ENCODE measurements at places on chromosomes 3 and 15. TPM values are rescaled to one million over a fixed set of nuclear protein-coding genes. Genes with fewer than 3 reads are reported as not detected.

- DNase-seq: peak; percentile 43
Measured at GRCh38 chr3:38960953-38961622, 90.7 kb downstream of the SCN11A start.

DNA sequence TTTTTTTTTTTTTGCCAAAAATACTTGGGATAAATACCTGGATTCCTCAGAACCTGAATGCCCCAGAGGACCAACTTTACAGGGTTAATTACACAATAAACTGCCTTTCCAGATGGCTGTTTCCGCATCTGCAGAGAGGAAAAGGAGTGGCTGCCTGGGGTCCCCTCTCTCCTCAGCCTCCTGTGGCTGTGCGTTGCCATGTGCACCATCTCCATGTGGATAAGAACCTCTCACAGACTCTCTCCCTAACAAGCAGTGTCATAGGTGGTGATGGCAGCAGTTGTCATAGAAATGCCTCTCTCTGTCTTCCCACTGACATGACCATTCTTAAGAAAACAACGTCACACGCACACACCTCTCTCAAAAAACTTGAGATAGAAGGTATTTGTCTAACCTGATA lies 179.4 kb downstream of the RPLP1 start:
- no peak for DNase-seq

DNA sequence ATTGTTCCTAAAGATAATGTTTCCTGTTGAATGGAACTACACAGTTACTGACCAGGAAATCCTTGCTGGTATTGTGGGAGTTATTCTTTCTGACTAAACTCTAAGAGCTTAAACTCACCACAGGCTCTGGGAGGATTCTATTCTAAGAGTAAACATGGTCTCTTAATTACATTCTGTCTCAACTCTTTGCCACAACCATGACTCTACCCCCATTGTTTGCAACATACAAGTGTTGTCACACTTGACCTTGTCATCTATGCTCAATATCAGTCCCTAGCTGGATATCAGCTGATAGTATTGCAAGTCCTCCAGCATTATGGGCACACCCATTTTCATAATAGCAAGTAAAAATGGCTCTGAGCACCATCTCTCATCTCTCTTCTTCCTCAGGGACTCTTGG lies 29.6 kb upstream of the SECISBP2L start:
- DNase-seq: no peak

GRIP2 gene
- 0.22 TPM for total RNA-seq

DLL4 gene
- total RNA-seq: 10.5 TPM

CLDN1 gene
- 6.0 TPM for total RNA-seq

- no peak for DNase-seq
Measured at GRCh38 chr3:131242201-131242600, 139.4 kb upstream of the NUDT16 start.

- no peak for DNase-seq
Measured at GRCh38 chr3:184693011-184693975, 18.6 kb downstream of the MAGEF1 start.

- DNase-seq: no peak
Measured at GRCh38 chr3:85074003-85074402, 115.2 kb downstream of the CADM2 start.

TRH gene
- total RNA-seq: not detected

GRCh38 chr15:73273181-73274002 lies 95.4 kb downstream of the HCN4 start:
- DNase-seq: peak; percentile 70

HOMER2 gene
- total RNA-seq: 89.1 TPM

DNA sequence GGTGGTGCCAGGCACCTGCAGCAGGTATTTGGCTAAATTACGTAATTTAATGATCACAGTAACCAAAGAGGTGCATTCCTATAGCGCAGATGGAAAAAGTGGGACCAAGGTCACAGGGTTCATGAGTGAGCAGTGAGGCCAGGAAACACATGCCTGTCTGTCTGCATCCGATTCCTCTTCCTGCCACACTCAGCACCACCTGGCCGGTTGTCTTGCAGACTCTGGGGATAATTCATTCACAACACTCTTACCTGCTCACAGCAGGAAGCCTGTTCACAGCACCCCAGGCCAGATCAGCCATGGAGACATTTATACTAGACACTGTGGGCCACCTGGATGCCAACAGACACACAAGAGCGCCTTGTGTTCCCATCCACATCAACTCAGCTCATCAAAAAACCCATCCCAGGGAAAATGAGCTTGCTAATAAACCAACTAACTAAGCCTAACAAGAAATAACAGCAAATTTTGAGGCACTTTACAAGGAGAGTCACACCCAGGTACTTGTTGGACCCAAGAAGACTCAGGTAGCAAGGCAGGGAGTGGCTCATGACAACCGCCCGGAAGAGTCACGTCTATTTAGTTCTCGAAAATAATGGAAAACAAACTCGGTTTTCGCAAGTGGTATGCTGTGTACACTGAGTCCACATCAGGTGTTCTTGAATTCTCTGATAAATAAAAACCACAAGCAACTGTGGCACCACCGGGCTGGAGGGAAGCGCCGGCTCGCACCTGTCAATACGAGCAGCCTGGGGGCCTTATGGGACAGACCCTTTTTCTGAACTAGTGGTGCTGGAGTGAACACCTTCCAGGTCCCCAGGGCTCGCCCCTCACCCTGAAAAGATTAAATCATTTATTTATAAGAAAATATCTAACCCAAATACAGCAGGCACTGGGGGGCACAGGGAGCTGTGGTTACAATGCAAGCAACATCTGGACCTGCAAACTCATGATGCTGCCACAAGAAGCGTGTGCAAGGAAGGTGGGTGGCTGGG lies 40.5 kb downstream of the FAM174B start:
- no peak for DNase-seq

GRCh38 chr3:116630494-116630893 lies 79.1 kb upstream of the TUSC7 start:
- DNase-seq: no peak

SNTN gene
- total RNA-seq: not detected

SEMA7A gene
- total RNA-seq: 2.0 TPM

- DNase-seq: no peak
Measured at GRCh38 chr3:25151903-25152295, 276.2 kb upstream of the RARB start.

DNA sequence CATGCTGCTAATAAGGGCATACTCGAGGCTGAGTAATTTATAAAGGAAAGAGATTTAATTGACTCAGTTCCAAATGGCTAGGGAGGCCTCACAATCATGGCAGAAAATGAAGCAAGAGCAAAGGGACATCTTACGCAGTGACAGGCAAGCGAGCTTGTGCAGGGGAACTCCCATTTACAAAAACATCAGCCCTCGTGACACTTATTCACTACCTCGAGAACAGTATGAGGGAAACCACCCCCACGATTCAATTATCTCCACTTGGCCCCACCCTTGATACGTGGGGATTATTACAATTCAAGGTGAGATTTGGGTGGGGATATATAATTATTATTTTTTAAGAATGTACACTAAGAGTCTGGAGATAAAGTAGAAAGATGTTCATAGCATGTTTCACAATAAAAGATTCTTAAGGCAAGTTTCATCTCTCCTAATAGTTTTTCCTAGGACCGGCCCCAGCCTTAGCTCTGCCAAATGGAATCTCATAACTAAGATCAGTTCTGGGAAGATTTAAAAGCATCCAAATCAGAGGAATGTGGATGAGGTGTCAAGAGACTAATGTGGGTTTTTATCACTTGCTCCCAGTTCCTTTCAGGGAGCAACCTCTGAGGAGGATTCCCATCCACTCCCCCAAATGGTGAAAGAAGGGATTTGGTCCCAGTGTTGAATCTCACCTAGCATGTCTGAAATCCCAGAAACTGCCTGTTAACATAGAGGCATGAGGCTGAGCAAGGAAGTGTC lies 221.0 kb downstream of the ZMAT3 start:
- DNase-seq: no peak

TTBK2 gene
- total RNA-seq: 21.4 TPM

IL5RA gene
- not detected for total RNA-seq

DNA sequence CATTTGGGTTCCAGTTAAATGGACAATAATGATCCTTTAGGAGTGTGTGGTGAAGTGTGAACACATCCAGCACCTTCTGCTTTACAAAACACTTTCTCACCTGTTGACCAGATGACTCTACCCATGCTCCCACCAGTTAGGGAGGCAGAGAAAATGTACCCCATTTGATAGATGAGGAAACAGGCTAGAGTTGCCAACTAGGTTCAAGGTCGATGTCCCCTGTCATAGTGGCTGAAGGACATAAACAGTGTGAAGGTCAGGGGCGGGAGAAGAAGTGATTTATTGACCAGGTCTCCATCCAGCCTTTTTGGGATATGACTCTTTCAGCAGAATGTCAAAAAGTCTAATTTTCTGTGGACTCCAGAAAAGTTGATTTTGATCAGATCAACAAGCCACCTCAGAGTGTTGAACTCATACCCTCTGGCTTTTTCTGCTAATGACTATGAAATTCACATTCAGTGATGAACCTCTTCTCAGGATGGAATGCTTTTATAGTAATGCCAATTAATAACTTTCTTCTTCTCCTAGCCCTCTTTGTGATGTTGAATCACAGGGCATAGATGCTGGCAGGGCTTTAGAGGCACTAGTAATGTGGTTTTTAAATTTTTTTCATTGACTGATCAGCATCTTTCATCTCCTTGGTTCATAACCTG lies 57.5 kb downstream of the CPN2 start:
- DNase-seq: peak; percentile 4

DNA sequence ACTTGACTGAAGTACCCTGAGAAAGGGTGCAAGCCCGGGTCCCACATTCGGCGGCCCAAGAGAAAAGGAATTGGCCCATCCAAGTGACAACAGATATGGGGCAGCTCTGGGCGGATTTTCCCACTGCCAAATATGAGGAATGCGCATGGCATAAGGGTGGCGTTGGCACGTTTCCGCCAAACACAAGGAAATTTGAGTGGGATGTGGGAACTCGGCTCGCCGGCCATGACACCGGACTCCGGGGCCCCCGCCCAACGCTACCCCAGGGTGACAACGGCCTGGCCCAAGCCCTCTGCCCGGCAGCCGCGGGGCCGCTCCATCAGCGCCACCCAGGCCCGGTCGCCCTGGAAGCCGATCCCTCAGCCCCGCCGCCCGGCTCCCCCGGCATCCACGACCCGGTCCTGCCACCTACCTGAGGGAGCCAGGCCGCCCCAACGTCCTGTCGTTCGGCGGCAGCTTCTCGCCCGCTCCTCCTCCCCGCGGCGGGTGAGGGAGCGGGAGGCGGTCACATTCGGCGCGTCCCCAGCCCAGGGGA lies 449 bp downstream of the RAF1 start:
- peak; percentile 56 for DNase-seq

PLCL2 gene
- 15.3 TPM for total RNA-seq

GRCh38 chr15:33309602-33310276 lies 1.0 kb upstream of the RYR3 start:
- DNase-seq: no peak

GRCh38 chr3:41600616-41601015 lies 361.3 kb downstream of the ULK4 start:
- no peak for DNase-seq

DNA sequence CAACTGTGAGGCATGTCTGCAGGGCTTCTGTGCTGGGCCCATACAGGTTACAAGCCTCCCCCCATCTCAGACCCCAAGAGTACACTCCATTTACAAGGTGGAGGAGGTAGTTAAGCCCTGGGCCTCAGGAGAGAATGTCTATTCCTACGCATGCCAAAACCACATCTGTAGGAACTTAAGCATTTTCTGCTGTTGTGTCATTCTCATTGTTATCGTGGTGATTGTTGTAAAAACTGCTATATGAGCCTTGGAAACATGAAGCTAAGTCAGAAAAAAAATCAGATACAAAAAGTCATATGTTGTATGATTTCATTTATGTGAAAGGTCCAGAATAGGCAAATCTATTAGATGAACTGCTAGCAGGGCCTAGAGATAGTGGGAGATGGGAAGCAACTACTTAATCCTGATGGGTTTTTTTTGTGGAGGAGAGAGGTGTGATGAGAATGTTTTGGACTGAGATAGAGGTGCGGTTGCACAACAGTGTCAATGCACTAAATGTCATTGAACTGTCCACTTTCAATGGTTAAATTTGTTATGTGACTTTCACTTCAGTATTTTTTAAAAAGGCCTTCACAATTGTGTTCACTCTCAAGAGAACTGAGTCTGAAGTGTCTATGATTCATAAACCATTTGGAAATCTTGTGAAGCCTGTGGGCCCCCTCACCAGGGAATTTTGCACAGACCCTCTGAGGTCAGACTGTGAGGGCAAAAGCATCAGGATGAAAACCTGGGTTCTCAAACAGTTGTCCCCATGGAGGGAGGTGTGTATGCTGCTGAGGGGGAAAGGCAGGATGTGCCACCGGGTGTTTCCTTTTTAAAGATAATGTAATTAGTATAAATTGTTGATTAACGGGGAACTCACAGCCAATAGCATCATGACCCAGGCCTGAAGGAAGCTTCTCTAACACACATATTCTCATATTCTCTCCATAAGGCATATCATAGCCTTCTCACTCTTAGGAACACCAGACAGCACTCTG lies 3.2 kb downstream of the RTP3 start:
- DNase-seq: no peak

DNA sequence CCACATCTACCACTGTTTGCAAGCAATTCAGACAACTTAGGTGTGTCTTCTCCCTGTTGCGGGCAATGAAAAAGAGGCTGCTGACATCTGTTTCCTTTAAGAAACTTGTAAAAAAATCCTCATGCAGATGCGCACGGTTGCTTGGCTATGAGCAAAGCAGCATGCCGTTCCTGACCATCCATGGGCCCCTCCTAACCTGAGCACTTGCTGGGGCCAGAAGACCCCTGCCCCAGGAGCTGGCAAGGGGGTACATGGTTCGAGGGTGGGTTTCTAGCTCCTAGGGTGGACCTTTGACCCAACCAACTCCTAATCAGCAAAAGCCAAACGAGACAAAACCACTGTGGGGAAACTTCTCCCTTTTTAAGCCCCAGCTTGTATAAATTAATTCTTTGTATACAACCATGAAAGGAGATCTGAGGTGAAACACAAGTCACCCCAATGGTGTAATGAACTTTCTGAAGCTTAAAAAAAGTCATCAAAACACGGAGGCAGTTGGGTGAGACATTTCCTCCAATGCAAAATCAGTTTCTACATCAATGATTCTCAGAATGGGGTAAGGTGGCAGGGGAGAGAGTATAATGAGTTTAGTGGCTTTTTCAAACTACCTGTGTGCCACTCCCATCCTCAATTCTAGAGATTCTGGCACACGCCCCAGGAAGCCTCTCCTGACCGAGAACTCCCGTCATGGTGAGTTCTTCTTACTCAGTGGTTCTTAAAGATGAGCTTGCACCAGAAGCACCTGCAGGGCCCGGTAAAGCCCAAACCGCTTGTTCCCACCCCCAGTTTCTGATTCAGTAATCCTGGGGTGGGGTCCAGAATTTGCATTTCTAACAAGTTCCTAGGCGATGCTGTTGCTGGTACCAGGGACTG lies 44.1 kb downstream of the CPN2 start:
- peak; percentile 67 for DNase-seq

FHIT gene
- total RNA-seq: 16.9 TPM

DNA sequence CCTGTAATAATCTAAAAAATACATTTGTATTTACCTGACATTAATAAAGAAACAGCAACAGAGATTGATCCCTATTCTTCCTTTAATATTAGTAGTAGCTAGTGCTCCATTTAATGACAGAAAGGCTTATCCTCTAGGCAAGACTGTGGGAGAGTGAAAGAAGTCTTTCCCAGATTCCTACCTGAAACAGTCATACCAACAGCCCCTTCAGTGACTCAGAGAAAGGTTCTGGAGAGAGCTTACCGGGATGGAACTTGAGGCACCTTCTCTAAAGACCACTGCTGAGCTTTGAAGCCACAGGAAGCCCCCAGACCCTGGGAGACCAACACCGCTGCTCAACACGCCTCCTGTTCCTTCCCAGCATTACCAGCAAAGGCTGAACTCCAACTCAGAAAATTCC lies 66.9 kb upstream of the FGF12 start:
- DNase-seq: no peak

RAB43 gene
- total RNA-seq: 26.1 TPM
